Globus pallidus (tissue), 1 donor: ENCODE measurements at places on chromosomes 3 and 15.

DNA sequence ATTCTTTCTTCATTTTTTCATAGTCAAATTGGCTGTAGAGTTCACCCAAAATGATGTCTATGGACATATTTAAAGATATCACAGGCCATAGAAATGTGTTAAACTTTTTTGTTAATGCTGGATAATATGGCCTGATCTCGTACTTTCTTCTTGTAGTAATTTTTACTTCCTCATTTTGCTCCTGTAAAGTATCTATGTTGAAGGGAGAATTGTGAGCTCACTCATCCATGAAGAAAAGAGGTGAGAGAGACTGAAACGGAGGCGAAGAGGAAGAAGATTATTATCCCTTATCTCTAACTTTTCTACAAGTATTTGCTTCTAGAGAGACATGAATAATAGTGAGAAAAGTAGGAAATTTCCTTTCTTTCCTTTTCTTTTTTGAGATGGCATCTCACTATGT, 613.8 kb upstream of the TBL1XR1 start:
- no peak for DNase-seq

- no peak for DNase-seq
These were observed 19.6 kb upstream of the DGKG start for GRCh38 chr3:186381424-186382216.

- DNase-seq: peak; percentile 70
These were observed 7.2 kb upstream of the ZNF609 start for GRCh38 chr15:64452988-64453688.

DNA sequence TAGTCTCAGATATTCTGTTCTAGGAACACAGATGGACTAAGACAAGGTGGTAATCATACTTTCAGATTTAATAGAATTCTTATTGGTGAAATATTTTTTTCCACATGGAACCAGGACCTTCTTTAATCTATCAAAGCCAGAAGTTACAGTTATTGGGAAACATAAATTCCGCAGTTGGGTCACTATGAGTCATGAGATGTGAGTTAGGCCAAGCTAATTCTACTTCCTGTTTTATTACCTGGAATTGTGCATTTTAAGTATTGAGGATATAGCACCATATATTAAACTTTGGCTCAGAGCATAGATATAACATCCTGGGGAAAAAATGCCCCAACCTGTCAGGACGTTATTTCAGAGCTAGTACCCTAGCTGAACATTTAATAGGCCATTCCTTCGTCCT, 96.4 kb upstream of the P3H2 start:
- DNase-seq: no peak

DNA sequence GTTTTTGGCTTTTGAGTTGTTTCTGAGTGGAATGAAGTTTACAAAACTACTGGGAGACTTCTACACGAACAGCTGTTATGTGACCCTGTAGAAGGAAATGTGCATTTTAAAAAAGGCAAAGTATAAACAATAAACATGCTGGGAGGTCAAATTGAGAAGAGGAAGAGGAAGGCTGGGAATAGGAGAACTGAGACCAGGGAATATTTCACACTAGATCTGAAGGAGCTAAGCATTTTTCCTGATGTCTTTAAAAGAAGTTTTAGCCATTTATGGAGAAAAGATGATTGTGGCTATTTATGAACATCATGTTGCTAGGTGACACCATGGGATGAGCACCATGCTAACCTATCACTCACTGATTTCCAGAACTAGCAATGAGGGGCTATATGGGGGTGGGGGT, 76.3 kb upstream of the FAM98B start:
- no peak for DNase-seq

DNA sequence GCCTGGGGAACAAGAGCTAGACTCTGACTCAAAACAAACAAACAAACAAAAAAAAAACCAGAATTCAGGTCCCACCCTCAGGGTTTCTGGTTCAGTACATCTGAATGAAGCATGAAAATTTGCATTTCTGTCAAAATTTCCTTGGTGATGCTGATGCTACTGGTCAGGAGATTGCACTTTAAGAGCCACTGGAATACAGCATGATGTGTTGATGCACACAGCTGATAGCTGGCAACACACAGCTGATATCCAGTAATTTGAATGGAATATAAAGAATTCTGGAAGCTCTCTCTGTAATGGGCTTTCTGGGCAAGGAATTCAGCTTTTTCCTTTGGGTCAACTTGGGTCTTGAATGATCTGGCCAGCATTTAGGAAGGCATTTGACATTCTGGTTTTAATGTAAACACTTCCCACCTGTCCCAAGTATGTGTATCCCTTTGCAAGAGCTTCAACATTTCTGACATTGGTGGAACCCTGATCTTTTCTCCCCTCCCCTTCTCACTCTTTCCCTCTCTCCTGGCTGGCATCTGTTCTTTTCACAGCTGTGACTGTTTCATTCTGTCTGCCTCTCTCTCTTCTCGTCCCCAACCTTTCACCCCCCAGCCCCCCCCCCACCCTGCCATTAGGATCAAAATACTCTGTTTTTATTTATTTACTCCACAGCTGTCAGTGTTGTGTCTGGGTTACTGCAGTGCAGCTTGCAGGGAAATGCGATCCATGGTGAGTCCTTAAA, 189.5 kb downstream of the TPRG1 start:
- no peak for DNase-seq

- no peak for DNase-seq
These were observed 124.3 kb upstream of the LSAMP start for GRCh38 chr3:116569611-116570010.

DNA sequence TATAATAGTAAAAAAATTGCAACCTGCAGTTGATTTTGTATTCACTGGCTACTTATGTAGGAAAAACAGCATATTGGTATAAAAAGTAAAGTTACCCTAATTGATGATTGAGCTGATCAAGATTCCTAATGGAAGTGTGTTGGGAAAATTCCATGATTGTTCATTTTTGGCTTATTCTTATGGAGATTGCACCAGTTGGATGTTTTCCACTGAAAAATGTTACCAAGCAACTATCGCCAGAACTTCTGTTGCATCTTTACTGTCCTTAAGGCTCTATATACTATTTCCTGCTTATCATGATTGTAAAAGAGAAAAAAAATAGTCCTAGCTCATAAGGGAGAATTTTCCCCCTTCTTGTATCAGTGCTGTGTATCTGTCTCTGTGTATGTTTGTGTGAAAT, 48.6 kb downstream of the SLC25A26 start:
- DNase-seq: no peak

GRCh38 chr15:66063147-66063546, 190.4 kb downstream of the MEGF11 start:
- no peak for DNase-seq

DNA sequence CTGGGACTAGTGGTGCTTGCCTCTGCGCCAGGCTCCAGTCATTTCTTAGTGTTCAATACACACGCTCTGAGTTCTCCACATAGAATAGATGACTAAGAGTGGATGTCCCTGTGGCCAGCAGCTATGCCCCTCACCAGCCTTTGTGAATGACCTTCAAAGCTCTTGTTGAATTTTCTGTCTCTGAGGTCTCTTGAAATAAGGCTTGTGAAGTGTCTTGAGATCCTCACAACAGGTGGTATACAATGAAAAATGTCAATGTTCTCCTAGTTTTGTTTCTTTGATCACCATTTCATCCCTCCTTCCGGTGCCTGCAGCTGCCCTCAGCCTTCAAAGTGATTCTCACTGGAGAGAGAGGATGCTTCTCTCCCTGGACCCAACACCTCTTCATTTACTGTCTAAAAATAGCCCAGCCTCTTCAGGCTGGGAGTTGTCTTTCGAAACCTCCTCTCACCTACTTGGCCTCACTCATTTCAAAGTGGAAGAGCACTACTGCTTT, 5.4 kb downstream of the MAPKBP1 start:
- no peak for DNase-seq
